ENCODE measurements at places on chromosomes 3 and 15.

DNA sequence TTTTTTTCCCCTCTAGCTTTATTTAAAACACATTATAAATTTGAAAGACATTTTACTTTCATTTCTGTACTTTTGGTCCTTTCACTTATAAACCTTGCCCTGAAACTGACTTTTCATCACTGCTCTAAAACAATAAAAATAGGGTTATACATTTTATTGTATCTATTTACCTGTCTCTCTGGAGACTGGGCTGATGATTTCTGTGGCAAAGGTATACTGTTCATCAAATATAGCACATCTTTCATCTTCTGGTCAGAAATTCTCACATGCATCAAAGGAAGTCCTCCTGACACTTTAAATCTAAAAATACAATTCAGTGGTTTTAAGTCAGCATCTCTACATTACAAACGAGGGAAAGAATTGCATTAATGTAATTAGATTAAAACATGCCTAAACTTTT, 86.1 kb downstream of the VPS13C start:
- no peak for DNase-seq

- no peak for DNase-seq
These were observed 301.1 kb downstream of the NTRK3 start for GRCh38 chr15:87955284-87955909.

- no peak for DNase-seq
These were observed 56.1 kb upstream of the USP3 start for GRCh38 chr15:63448266-63448665.

DNA sequence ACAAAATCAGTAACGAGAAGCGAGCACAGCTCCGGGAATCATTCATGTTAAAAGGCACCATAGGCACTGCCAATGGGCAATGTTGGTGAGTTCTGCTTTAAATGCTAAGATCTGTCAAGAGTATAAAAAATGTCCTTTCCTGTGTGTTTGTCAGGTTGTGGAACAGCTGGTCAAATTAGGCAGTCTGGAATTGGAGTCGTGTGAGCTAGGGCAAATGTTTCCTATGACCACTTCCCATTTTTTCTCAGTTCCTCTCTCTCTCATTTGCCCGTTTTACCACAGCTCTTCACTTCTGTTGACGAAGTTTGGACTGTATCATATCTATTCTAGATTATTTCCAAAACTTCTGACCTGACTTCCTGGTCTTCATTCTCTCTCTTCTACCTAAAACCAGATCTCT, 60.8 kb upstream of the GOLIM4 start:
- DNase-seq, result no peak

GRCh38 chr3:194577986-194578905, 55.0 kb downstream of the TMEM44 start:
- DNase-seq, result no peak
